ENCODE measurements at places on chromosomes 11 and 22.

- DNase-seq = peak; percentile 79
These were observed 6.7 kb upstream of the CAPRIN1 start for GRCh38 chr11:34044664-34045485.

- no peak for DNase-seq
These were observed 2.6 kb upstream of the GNAZ start for GRCh38 chr22:23067691-23068090.

- no peak for DNase-seq
These were observed 40.7 kb downstream of the TSPAN18 start for GRCh38 chr11:44767421-44767820.

GRCh38 chr11:28146123-28146751, 38.0 kb downstream of the METTL15 start:
- DNase-seq = peak; percentile 95

DNA sequence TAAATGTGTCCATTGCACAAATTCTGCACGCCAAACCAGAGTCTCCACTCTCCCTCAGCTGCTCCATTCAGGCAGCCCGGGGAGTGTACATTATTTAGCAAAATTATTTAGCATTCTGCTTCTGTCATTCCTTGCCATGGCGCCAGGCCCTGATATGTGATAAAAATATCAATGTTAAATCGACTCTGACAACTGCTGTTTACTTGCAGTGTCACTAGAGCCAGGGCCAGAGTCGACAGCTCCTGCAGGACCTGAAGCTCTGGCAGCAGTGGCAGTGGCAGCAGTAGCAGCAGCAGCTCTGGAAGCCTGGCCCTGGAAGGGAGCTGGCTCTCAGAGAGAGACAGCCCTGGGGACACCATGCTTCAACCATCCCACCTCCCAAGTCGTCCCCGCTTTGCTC, 224.5 kb downstream of the BUD13 start:
- DNase-seq = no peak

GRCh38 chr11:129951201-129951865, 51.3 kb downstream of the PRDM10 start:
- no peak for DNase-seq

GRCh38 chr11:60757231-60757800, 649 bp downstream of the MS4A15 start:
- no peak for DNase-seq

- peak; percentile 33 for DNase-seq
These were observed 51.5 kb upstream of the RPS13 start for GRCh38 chr11:17129003-17129402.

GRCh38 chr11:72972496-72973128, 158.4 kb downstream of the ATG16L2 start:
- peak; percentile 68 for DNase-seq

GRCh38 chr11:121031167-121031566, 7.3 kb downstream of the TBCEL start:
- DNase-seq = no peak

GRCh38 chr11:1486054-1486825, at the start of gene MOB2:
Gene MOB2 (minus strand): TSS chr11:1486779. CDS start chr11:1486556, 223 bp downstream.
- no peak for DNase-seq

DNA sequence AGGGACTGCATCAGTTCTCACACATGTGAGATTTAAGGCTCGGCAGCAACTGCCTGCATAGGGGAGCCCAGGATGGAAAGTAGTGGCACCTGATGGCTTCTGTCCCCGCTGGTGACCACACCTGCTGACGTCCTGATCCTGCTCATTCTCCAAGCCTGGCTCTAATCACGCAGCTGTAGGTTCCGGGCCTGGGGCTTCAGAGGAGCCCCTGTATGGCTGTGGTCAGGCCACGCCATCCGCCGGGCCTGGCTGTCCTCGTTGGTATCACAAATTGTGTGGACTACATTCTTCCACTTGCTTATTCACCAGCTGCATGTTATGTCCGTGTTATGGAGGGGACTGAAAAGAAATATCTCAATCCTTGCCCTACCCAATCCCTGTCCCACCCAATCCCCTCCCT, 580.0 kb downstream of the TBC1D22A start:
- no peak for DNase-seq

DNA sequence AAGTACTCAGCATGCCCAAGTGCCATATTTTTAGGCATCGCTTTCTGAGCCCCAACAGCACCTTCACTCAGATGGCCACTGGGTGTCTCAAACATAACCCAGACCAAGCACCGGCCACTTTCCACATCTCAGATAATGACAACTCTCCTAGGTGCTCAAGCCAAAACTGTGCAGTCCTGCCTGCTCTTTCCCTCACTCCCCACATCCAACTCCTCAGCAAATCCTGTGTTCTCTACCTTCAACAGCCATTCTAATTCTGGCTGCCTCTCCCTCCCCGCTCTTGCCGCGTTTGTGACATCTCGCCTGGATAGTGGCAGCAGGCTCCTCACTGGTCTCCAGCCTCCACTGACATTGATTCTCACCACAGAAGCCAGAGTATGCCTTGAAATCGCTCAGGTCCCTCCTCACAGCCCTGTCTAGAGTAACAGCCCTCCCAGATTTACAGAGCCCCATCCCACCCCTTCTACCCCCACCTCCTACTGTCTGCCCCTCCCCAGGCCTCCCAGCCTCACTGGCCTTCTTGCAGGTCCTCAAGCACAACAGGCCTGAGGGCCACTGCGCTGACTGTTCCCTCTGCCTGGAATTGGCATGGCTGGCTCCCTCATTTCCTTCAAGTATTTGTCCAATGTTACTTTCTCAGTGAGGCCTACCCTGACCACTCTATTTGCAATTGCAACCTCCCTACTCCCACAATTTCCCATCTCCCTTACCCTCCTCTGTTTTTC, 1.3 kb upstream of the PHETA2 start:
- DNase-seq = no peak

DNA sequence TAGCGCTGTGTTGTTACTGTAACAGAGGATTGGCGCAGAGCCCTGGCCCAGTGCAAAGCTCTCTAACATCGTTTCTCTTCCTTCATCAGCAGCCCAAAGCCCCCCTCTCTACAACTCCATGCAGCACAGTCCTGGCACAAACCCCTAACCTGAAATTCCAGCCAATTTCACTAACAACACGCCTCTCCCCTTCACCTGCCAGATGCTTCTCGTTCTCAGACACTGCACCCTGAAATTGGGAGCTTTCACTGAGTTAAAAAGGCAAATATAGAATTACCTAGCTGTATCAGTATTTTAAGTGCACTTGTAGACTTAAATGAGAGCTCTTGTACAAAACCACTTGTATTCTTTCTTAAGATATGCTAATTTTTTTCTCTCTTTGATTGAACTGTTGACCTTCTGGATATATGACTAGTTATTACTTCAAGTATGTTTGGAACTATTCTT, 16.3 kb downstream of the GRAP2 start:
- DNase-seq = no peak

- DNase-seq = no peak
These were observed 1475.2 kb downstream of the TBC1D22A start for GRCh38 chr22:48237466-48238283.

DNA sequence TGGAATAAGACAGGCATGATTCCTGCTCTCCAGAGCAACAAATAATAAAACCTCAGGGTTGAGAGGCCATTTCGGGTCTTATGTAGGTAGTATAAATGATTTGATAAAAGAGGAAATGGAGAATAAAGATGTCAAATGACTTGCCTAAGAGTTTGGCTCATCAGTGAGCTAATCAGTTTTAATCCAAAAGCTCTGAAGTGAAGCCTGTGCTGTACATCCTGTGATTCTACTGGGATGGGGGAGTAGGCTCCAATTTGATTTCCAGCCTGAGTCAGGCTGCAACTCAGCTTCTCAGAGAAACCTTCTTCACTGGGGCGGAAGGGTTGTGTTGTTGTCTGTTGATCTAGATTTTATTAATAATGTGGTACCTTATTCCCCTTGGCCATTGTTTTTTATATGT, 192.2 kb upstream of the SORL1-AS1 start:
- no peak for DNase-seq

DNA sequence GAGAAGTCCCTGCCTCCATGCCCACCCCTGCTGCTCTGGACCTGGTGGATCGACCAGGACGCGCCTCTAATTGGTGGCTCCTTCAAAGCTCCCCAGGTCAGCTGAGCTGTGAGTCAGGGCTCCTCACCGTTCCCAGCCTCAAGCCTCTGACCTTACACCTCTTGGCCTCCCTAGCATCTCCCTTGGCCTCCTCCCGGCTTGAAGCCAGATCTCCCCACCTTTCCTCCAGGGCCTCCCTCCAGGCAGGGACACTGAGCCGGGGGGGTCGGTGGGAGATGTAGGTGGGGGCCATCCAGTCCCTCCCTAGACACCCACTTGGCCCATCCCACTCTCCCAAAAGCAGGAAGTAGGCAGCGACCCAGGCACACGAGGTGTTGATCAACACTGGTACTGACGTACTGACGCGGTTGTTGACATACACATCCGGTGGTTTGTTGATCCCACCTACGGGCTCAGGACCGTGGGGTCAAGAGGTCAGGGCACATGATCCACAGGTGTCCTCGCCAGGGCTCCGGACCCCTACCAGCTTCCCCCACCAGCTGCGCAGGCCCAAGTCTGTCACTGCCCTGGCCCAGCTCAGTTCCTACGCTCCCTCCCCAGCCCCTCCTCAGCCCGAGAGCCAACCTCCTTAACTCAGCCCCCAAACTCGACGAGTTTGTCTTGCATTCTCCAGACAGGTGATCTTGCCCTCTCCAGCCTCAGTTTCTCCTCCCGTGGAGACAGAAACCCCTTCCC, 802 bp downstream of the ATG2A start:
- DNase-seq = peak; percentile 53

DNA sequence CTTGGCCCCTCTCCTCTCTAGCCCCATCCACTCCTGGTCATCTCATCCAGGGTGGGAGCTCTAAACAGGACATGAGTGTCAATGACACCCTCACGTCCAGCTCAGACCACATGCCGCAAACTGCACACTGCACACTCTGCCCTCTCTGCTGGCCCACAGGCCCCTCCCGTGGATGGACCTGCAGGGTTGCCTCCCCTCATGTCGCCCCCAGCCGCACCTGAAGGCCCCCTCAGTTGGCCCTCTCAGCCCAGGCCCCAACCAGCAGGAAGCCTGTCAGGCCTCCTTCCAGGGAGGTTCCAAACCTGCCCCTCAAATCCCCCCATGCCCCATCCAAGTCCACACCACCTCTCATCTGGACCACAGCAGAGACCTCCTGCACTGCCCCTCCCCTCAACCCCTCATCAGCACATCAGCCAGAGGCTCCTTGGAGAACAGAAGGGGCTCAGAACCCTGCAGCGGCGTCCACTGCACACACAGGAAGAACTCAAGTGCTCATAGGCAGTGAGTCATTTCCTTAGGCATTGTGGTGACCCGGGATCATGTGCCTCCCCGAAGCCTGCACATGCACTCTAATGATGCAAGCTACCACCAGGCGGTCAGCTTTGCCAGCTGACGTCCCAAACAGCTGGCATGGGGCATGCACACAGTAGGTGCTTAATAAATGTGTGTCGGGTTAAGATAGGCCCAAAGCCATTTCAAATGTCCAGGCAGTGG, 12.9 kb upstream of the CDKN1C start:
- DNase-seq = peak; percentile 93

- DNase-seq = no peak
These were observed 13.6 kb downstream of the CTTN start for GRCh38 chr11:70411713-70412452.

DNA sequence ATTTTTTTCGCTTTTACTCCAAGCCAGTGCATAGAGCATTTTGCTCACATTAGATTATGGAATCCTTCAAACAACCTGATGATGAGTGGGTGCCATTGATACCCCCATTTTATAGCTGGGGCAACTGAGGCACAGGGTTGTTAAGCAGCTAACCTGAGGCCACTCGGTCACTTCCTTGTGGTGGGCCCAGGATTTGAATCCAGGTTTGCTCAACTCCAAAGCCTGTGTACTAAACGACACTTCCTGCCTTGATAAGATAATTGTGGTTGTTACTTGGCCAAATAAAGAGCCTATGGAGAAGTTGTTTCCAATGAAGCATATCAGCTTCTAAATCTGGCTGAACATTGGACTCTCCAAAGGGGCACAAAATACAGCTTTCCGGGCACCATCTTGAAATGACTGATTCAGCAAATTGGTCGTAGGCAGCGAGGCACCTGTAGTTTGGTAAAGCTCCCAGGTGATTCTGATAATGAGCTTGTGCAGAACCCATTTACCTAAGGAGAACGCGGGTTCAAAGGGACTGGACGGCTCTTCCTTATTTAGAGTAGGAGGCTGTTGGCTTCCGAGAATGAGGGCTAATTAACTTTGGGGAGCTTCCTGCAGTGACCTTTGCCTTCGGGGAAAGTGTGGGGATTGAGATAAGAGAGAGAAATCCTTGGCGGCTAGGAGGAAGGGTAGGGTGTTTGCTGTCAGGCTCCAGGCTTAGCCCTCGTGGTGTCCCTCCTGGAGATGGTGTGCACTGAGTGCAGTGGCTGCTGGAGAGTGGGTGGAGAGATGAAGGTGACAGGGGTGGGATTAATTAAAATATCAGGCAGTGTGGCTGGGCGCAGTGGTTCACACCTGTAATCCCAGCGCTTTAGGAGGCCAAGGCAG, 17.5 kb upstream of the EHF start:
- no peak for DNase-seq

GRCh38 chr11:72918851-72919250, 104.6 kb downstream of the ATG16L2 start:
- DNase-seq = no peak

DNA sequence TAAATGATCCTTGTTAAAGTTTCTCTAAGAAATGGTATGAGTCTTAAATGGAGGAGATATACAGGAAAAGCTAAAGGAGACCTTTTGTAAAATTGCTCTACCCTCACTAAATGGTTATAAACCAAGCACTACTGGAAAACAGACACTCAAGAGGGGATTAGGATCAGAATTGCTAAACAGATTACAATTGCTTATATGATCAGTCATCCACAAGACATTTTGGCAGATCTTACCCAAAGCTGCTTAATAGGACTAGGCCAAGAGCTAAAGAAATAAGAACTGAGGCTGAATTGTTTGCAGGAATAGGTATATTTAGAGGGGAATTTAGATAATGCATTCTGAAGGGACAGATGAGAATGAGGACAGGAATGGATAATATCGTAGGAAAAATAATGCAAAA, 9.5 kb downstream of the HARBI1 start:
- DNase-seq = no peak
